ENCODE measurements at places on chromosomes 7 and 10.

GRCh38 chr7:155003092-155003375, at the start of gene PAXIP1:
TSS of gene PAXIP1 (minus strand) at chr7:155003124. CDS start at chr7:155002929, 195 bp downstream.
- H3K36me3 ChIP-seq, result no peaks in the 10 kb centered on the region
- H3K27ac ChIP-seq, result peak within 1 kb of the TSS; percentile 67
- H3K4me3 ChIP-seq, result peak within 1 kb of the TSS; percentile 96
- DNase-seq, result peak; percentile 83
- no peaks in the 10 kb centered on the region for H3K27me3 ChIP-seq

DNA sequence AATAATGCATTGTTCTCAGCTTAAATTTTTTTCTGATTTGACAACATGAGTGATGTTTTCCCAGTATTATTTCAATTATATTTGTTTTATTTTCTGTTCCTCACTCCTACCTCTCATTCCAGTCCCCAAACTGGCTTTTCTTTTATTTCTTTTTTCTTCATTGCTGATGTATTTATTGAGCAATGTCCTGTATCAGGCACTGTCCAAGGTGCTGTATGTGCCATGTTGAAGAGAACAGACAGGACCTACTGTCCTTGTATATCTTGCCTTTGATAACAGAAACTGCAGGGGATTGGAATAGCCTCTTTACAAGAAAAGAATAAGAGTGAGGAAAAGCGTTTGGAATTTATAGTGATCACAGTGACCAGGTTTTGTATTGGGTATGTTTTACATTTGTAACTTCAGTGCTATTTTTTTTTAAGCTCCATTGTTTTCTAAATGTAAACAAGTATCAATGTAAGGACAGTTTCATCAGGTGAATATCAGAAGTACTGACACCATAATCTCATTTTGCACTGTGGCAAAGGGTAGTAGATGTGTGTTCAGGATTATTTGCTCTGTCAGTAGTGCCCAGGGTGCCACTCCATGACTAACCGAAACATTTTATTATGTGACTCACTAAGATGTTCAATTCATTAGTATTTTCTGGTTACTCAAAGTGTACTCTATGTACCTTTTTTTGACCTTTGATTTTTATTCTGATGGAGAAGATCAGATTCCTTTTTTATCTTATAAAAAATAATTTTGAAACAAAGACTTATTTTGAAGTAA, 15.6 kb upstream of the CLDN12 start:
- H3K4me1 ChIP-seq, result no peaks in the 10 kb centered on the region
- peaks cover 32% of the 10 kb centered on the region for H3K36me3 ChIP-seq
- H3K4me3 ChIP-seq, result no peak overlapping the region
- no peak overlapping the region for H3K27ac ChIP-seq
- no peaks in the 10 kb centered on the region for H3K27me3 ChIP-seq
- no peak for DNase-seq

GRCh38 chr10:70063418-70064098, 10.9 kb downstream of the MACROH2A2 start:
- no peak overlapping the region for H3K4me3 ChIP-seq
- H3K36me3 ChIP-seq, result no peaks in the 10 kb centered on the region
- no peak overlapping the region for H3K27ac ChIP-seq
- H3K27me3 ChIP-seq, result no peaks in the 10 kb centered on the region

- no peak overlapping the region for H3K4me3 ChIP-seq
- H3K36me3 ChIP-seq, result no peaks in the 10 kb centered on the region
- H3K27ac ChIP-seq, result no peak overlapping the region
Measured at GRCh38 chr7:46776790-46777189, 805.1 kb downstream of the TNS3 start.

GRCh38 chr10:4909118-4909517, 54.1 kb upstream of the AKR1C1 start:
- H3K36me3 ChIP-seq, result no peaks in the 10 kb centered on the region
- H3K27ac ChIP-seq, result no peak overlapping the region
- H3K27me3 ChIP-seq, result no peaks in the 10 kb centered on the region
- DNase-seq, result no peak
- H3K4me1 ChIP-seq, result no peaks in the 10 kb centered on the region

DNA sequence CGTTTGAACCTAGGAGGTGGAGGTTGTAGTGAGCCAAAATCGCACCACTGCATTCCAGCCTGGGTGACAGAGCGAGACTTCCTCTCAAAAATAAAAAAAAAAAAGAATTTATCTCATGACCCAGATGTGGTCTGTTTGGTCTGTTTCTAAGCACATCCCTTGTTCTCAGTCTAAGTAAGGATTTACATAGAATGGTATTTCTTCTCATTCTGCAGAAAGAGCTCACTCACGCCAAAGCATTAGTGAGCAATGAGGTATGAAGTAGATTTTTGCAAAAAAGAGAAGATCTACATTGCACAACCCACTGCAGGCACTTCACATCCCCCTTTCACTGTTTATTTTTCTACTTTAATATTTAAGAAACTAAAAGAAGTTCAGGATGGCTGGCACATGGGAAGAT, 76.5 kb upstream of the FGL2 start:
- H3K4me1 ChIP-seq, result peaks cover 12% of the 10 kb centered on the region
- H3K36me3 ChIP-seq, result no peaks in the 10 kb centered on the region
- no peaks in the 10 kb centered on the region for H3K27me3 ChIP-seq
- H3K4me3 ChIP-seq, result no peak overlapping the region
- no peak overlapping the region for H3K27ac ChIP-seq

DNA sequence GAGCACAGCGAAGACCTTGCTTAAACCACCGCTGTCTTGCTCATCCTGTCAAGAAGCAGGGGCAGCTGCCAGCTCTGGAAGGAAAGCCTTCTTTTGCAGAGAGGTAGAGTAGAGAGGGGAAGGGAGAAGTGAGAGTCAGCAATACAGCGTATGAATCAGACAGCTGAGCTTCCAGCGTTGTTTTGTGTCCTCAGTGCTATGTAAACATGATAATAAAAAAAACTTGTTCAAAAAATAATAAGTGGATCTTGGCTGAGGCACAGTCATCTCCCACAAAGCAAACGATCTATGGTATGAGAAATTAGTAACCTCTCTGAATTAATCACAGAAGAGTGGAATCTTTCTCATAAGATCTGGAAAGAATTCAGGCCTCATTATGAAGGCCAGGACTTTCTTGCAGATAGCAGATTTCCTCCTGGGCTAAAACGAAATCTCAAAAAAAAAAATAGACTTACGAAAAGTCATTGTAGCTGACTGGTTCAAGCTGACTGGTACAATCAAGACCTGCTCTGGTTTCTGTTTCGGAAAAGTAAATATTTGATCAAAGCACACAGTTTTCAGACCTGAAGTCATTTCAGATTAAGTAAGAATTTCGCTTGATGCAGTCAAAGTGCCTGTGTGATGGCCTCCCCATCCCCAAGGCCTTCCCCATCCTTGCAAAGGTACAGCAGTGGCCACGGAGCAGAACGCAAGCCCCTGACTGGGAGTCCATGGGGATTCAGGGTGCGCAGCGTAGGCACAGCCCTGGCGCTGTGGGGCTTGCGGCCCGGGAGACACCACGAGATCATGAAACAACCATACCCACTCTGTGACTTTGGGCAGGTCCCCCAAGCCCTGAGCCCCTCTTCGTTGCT, 29.4 kb downstream of the CHST15 start:
- peaks cover 23% of the 10 kb centered on the region for H3K4me1 ChIP-seq
- DNase-seq, result peak; percentile 33
- no peak overlapping the region for H3K27ac ChIP-seq

GRCh38 chr7:88115258-88115796, 104.5 kb downstream of the SRI start:
- no peaks in the 10 kb centered on the region for H3K36me3 ChIP-seq
- H3K27ac ChIP-seq, result no peak overlapping the region
- no peak for DNase-seq
- H3K4me3 ChIP-seq, result no peak overlapping the region

DNA sequence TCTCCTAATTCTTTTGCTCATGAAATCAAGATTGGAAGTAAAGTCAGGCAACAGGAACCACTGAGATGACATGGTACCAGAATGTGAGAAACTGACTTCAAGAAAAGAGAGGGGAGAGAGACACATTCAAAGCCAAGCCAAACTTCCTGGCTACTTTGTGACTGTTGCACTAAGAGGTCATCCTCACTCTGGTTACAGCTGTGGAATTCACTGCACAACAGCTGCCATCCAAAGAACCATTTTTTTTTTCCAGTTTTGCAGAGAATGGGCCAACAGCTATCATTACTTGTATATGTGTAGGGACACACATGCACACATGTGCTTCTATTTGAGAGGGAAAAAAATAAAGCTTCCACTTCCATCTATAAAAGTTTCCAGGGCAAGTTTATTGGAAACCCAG, 203.5 kb downstream of the GLI3 start:
- H3K36me3 ChIP-seq, result no peaks in the 10 kb centered on the region
- H3K4me1 ChIP-seq, result no peaks in the 10 kb centered on the region
- no peak overlapping the region for H3K4me3 ChIP-seq
- no peak overlapping the region for H3K27ac ChIP-seq

- H3K27ac ChIP-seq, result no peak overlapping the region
- no peaks in the 10 kb centered on the region for H3K27me3 ChIP-seq
- H3K36me3 ChIP-seq, result no peaks in the 10 kb centered on the region
- no peak for DNase-seq
- H3K4me3 ChIP-seq, result no peak overlapping the region
Measured at GRCh38 chr7:114293289-114294012, 121.2 kb upstream of the FOXP2 start.

DNA sequence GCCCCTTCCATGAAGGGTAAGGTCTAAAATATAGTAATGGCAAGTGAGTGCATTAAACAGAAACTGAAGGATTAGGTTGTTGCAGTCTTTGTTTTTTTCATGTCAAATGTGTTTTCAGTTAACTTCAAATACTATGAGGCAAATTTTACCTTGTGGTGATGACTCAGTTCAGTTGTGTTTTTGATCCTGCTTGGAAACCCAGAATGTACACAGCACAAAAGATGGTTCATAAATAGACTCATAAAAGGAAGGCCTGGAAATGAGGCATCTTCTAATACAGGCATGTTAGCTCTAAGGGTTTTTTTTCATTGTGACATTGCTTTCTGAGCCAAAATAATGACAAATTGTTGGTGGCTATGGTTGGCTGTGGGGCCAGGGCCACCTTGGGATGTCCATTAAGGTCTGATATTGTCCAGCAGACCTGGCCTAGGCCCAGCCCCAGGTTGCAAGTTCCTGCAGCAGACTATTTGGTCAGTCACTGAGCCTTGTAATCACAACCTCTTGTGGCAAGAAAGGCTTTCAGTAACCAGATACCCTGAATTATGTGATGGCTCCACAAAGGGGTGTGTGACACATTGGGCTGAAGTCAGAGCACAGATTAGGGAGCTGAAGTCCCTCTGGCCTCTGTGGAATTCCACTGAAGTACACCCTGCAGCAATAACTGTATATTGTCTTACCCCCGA, 69.0 kb upstream of the SAMD8 start:
- H3K36me3 ChIP-seq, result no peaks in the 10 kb centered on the region
- H3K27me3 ChIP-seq, result no peaks in the 10 kb centered on the region
- no peak overlapping the region for H3K4me3 ChIP-seq
- no peak overlapping the region for H3K27ac ChIP-seq
- peaks cover 7% of the 10 kb centered on the region for H3K4me1 ChIP-seq

DNA sequence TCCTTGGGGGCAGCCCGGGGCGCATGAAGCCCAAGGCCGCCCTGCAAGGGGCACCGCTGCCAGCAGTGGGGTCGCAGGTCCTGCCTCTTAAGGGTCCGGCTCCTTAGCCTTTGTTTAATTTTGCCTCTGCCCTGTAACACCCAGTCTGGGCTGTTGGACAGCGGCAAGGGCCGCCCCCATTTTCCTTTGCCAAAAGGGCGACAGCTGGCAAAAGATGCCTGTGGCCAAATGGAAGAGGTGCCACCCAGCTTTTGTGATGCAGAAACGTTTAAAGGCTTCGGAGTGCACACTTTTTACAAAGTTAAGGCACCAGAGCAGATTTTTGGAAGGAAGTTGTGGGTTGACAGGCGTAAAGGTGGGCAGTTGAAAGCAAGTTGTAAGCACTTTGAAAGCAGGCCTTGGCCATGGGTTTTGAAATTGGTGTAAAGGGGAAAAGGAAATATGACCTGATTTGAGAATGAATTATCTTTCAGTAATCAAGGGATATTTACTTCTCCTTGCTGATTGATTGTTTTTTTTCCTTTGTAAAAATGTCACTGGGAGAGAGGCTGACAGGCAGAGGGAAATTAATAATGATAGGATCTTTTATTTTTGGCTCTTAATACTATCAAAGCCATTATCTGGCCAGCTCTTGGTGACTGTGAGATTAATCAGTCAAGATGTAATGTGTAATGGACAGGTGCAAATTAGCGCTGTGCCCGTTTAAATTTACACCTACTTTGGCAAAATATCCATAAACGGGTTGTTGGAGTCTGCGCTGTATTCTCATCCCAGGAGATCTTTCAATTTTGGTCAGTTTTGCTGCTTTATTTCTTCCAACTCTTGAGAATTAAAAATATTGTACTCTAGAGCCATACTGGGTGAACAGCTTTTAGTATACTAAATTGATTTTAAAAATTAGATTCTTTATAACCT, 1.2 kb downstream of the CASD1 start:
- peak overlapping the region; percentile 81 for H3K4me3 ChIP-seq
- DNase-seq, result peak; percentile 67
- H3K27me3 ChIP-seq, result no peaks in the 10 kb centered on the region
- no peaks in the 10 kb centered on the region for H3K36me3 ChIP-seq

DNA sequence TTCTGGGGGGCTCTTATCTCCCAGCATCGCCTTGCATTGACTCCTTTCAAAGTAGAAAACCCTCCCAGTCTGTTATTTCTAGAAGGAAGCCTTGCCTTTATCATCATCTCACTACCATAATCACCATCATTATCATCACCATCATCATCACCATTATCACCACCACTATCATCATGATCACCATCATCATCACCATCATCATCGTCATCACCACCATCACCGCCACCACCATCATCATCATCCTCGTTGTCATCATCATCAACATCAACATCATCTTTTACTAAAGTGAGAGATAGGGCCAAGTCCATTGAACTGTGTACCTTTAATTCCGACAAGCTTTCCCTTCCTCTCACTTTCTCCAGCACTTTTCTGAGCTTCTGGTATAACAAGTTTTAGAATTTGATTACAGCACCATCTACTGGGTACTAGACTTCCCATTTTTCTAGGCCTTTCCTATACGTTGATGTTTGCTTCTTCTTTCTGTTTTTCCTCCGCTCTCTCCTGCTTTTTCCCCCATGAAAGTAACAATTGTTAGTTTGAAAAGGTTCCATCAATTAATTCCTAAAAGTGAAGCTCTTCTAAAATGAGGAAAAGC, 226.4 kb downstream of the BUB3 start:
- H3K4me1 ChIP-seq, result no peaks in the 10 kb centered on the region
- no peak overlapping the region for H3K4me3 ChIP-seq
- no peaks in the 10 kb centered on the region for H3K27me3 ChIP-seq
- DNase-seq, result no peak

- no peak for DNase-seq
- no peaks in the 10 kb centered on the region for H3K27me3 ChIP-seq
- no peak overlapping the region for H3K27ac ChIP-seq
- no peaks in the 10 kb centered on the region for H3K36me3 ChIP-seq
- no peak overlapping the region for H3K4me3 ChIP-seq
- H3K4me1 ChIP-seq, result no peaks in the 10 kb centered on the region
Measured at GRCh38 chr7:33563651-33564050, 341.7 kb upstream of the BMPER start.

DNA sequence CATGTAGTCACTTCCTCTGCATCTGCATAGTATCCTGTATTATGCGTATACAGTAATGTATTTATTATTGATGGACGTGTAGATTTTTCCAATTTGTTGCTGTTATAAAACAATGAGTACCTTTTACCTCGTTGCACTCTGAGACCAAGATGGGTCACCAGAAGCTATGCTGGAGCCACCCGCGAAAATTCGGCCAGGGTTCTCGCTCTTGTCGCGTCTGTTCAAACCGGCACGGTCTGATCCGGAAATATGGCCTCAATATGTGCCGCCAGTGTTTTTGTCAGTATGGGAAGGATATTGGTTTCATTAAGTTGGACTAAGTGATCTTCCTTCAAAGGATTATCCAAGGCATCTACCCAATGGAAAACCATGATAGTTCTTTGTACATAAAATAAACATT, 1.0 kb downstream of the PSMC2 start:
- H3K4me3 ChIP-seq, result peak overlapping the region; percentile 83
- H3K4me1 ChIP-seq, result peaks cover 13% of the 10 kb centered on the region
- no peak for DNase-seq
